ENCODE measurements at places on chromosomes 13 and 19.

DNA sequence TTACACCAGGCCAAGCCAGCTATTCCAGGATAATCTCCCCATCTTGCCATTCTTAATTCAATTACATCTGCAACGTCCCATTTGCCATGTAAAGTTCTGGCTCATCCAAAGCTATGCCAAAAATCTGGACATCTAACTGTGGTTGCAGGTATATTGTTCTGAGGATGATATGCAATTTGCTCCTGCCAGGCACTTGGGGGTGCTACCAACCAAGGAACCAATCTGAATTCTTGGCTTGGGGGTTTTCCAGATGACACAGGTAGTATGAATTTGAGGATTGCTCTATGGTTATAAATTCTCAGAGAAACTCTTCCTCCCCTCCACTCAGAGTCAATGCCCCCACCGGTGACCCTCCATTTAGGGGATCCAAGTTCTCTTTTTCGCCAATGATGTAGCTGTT, 33.0 kb downstream of the CRYL1 start:
- DNase-seq, result no peak

GRCh38 chr19:23436944-23437343, 41.7 kb upstream of the ZNF91 start:
- DNase-seq, result no peak

DNA sequence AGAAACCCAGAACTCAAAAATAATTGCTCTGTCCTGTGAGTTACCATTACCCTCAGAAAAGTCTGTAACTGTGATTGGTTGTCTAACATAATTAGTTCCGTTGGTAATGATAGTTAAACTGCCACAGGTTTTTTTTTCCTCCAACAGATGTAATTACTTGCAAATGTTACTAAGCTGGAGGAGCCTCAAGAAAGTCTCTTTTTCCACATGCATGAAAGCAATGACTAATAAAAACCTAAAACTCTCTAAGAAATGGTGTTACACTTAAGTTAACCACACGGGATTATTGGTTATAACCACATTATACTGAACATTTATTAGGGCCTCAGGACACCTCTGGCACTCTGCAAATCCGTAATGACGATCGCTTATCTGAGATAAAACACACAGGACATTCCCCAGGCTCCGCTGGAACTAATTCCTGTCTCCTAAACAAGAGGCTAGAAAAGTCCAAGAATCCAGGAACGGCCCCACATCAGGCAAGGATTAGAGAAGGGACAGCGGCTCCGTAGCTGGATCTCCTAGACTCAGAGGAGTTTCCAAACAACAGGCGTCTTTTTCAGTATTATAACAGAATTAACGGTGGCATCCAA, 753 bp downstream of the ZNF235 start:
- DNase-seq, result no peak

- DNase-seq, result no peak
Measured at GRCh38 chr19:3547301-3547731, 8.3 kb downstream of the TEKTIP1 start.

- DNase-seq, result no peak
Measured at GRCh38 chr13:77333594-77333993, 6.7 kb upstream of the MYCBP2 start.

DNA sequence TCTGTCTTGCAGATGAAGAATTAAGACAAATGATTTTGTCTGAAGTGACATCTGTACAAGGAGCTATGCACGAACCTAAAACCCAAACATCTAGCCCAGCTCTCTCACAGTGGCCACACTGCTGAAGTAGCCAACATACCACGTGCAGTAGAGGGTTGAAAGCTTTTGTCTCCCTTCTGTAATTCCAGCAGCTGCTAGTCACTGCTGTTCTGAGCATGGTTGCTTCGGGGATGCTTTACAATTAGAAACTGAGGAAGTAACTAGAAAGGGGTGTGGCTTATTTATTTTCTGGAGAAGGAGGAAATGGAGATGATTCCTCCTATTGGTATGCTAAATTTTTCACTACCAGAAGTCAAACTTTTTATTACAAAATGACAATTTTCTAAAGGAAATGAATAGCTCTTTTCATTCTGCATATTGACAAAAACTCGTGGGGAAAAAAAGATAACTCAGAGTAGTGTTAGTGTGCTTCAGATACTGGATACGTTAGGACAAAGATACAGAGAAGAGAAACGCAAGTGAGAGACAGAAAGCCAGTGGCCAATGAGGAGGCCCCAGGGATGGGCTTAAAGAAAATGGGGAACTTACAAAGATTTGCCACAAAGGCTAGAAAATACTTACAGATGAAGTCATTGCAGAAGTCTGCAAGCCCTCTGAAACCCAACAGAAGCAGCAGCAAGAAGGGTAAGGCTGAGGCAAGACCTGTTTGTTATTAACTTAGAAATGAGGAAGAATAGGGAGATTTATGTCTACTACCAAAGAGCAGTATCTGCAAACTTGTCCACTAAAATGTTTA, 192.7 kb upstream of the MIR17HG start:
- DNase-seq, result no peak

- DNase-seq, result no peak
Measured at GRCh38 chr19:43739439-43740235, 15.1 kb downstream of the SMG9 start.

DNA sequence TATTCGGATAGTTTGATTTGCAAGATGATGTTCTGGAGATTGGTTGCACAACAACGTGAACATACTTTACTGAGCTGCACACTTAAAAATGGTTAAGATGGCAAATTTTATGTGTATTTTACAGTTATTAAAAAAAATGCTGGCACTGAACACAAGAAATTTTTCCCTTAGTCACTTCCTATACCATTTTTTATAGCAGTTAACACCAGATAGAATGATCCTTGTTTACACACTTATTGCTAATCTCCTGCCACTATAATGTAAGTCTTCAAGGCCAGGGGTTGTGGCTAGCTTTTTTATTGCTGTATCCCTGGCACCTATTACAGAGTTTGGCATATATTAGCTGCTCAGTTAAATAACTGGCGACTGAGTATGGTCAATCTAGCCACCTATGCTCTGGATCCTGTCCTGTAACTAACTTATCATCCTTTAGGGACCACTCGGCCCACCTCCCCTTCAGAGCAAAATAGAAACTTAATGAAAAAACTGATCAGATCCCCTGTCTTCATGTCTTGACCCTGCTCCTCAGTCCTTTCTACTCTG, 2.0 kb upstream of the EBPL start:
- DNase-seq, result no peak

DNA sequence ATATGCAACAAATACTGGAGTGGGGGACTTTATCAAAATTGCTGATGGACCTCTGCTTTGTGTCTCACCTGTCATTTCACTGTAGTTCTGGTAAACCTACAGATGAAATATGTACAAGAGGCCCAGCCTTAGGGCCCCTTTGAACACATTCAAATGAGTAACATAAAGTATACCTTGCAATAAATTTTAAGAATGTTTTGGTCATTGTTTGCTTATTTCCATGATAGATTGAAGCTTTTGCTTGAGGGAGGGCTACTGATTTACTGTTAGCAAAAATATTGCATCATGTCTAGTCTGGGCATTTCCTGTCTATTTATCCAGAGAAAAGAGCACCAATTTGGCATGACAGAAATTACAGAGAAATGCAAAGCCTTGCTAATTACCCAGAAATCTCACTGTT, 705.5 kb upstream of the PCDH9 start:
- DNase-seq, result no peak

DNA sequence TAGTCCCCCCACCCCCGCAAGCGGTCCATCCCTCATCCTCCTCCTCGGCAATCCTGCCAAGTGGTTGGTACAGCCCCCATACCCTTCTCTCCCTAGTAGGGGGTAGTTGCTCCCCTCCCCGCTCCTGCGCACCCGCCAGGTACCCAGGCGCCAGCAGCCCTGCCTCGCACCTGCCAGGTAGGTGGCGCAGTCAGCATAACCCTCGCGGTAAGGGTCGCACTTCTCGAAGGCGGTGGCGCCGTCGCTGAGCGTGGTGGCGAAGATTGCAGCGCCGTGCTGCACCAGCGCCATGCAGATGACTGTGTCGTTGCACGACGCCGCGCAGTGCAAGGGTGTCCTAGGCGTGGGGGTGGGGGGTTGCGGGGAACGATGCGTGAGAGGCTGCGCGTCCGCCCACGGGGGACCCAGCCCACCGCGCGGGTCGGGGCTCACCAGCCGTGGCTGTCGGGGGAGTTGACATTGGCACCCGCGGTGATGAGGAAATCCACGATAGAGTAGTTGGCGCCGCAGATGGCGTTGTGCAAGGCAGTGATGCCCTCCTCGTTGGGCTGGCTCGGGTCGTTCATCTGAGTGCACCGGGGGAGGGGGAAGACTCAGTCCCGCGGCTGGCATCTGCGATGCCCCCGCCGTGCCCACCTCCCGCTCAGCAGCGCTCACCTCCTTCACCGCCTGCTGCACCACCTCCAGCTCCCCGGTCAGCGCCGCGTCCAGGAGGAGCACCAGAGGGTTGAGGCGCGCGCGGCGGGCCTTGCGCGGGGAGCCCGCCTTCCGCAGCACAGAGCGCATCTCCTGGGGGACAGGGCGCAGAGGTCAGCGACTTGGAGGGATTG, 15.2 kb upstream of the ERCC2 start:
- no peak for DNase-seq

DNA sequence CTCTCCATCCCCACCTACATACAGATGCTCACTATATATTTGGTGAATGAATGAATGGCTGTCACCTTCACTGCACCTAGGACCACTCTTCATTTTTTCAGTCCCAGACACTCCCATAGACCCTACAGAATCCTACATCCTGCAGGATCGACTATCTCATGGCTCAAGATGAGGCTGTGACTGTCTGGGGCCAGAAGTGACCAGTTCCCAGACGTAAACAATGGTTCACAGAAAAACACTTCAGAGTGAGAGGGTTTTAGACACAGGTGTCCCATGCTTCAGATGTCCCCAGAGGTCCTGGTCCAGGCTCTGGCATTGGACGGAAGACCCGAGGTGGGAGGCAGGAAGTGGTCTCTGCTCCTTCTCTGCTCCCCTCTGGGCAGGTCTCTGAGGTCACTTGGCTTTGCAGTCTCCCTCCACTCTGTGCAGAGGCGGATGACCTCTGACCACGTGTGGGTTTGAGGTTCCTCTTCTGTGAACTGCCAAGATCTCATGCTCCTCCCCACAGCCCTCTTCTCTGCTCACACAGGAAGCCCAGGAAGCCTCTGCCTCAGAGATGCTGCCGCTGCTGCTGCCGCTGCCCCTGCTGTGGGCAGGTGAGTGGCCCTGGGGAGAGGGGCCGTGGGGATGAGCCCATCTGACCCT, 24.9 kb downstream of the SIGLEC7 start:
- no peak for DNase-seq

DNA sequence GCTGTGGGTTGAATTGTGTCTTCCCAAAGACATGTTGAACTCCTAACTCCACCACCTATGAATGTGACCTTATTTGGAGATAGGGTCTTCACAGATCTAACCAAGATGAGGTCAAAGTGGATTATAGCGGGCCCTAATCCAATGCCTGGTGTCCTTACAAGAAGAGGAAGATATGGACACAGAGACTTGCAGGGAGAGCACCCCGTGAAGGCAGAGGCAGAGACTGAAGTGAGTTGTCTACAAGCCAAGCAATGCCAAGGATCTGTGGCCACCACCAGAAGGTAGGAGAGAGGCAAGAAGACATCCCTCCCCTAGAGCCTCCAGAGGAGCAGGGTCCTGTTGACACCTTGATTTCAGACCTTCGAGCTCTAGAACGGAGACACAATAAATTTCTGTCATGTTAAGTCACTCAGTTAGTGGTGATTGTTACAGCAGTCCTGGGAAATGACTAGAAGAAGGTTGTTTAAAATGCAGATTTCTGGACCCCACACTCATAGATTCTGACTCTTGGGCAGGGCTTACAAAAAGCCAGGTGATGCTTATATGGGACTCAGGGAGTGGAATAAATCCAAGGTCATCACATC, 70.6 kb downstream of the FGF9 start:
- no peak for DNase-seq

DNA sequence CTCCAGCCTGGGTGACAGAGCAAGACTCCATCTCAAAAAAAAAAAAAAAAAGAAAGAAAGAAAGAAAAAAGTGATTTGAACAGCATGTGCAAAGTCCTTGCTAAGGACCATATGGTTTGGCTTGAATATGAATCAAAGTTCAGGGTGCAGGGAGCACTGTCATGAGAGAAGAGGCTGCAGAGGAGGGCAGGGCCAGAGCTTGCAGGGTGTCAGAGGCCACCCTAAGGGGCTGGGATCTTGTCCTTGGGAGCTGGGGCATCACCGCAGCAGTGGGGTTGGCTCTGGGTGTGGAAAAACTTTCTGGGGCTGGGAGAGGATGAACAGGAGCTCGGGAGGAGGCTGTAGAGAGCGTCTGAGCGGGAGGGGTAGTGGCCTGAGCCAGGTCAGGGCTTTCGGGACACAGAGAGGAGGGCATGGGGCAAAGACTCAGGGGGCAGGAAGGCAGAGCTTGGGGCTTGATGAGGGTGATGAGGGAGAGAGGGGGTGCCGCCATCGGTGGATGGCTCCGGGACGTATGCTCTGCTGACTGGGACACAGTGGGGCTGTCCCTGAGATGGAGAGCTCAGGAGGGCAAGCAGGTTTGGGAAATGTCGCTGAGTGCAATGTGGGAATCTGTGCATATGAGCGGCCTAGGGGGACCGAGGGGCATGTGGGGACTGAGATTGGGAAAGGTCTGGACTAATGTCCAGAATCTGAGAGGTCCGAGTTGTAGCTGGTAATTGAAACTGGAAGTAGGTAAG, 3.0 kb downstream of the TRPM4 start:
- no peak for DNase-seq

- DNase-seq, result no peak
Measured at GRCh38 chr13:94878602-94879165, 166.3 kb upstream of the SOX21 start.

- no peak for DNase-seq
Measured at GRCh38 chr19:48448563-48448962, 2.8 kb downstream of the GRWD1 start.

DNA sequence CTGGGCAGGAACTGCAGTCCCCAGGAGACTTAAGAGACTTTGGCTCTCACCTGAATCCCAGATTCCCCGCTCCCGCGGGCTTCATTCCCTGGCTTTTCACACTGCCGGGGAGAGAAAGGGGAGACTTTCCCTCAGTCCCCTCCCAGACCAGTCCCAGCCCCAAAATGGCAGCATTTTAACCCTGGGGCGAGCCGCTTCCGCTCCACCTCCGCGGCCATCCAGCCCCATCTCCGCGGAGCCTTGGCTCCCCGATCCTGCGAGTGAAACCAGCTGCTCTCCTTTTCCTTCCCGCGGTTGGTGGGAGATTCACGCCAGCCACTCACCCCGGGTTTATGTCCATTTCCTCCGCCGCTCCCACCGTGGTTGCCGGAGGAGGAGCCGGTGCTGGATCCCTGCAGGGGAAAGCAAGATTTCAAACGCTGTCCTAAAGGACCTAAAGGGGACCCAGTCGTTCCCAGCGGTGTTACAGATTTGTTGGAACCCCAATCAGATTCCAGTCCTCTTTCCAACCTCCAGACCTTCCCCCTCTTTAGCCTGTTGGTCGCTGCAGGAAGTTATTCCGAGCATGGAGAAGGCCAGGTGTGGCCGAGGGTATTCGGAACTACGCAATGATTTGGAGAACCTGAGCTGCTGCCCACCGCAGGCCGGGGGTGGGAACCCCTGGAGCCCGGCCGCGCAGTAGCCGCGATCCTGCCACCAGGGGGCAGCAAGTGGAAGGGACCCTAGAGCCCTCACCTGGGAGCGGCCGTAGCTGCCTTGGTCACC, 3.4 kb downstream of the DMKN start:
- no peak for DNase-seq

GRCh38 chr13:74061926-74062595, 72.1 kb downstream of the KLF12 start:
- no peak for DNase-seq

- DNase-seq, result no peak
Measured at GRCh38 chr13:28584873-28585381, 74.0 kb upstream of the POMP start.

GRCh38 chr13:90293793-90294361, 1053.6 kb upstream of the MIR17HG start:
- no peak for DNase-seq

GRCh38 chr13:103894626-103895025, 828.4 kb upstream of the SLC10A2 start:
- DNase-seq, result no peak

All from cerebellar nuclear complex (tissue), 1 donor.